ENCODE measurements at places on chromosomes 5 and 9.

DNA sequence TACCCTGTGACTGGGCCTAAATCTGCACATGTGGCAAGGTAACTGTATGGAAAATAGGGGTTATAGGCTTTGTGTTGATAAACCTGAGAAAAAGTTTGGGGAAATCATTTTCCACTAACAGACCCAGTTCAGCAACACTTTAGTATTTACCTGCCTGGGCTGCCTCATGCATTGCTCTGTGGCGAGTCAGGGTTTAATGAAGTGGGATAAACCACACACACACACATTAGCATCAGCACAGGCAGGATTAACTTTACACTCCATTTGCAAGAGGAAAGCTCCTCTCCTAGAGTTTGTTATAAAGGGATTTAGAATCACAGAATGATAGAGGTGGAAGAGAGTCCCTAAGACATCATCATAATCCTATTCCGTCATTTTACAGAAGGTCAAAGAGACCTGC, 20.0 kb upstream of the ZCCHC7 start:
- no peak for DNase-seq

DNA sequence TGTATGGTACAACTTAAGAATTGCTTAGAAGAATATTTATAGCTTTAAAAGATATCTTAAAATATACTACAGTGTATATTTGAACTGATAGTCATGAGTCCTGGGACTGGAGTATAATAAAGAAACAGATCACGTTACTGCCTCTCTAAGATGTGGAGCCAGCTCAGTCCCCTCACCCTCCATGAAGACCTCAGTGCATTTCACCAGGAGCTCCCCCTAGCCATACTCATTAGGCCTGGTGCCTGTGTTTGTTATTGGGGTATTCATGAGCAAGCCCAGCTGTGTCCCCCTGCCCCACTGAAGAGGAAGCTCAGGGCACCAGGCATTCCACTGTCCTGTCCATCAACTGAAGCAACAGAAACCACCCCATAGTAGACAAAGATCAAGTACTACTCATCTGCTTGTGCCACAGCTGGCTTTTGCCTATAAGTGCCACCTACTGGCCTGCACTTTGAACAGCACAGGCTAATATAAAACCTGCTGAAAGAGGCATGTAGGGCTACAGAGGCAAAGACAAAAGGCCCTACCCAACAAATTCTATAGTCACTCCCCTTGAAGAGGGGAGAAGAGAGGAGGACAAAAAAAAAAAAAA, 850.2 kb upstream of the NUDT12 start:
- peak; percentile 13 for DNase-seq

GRCh38 chr9:74975538-74975937, 22.8 kb upstream of the C9orf40 start:
- no peak for DNase-seq

DNA sequence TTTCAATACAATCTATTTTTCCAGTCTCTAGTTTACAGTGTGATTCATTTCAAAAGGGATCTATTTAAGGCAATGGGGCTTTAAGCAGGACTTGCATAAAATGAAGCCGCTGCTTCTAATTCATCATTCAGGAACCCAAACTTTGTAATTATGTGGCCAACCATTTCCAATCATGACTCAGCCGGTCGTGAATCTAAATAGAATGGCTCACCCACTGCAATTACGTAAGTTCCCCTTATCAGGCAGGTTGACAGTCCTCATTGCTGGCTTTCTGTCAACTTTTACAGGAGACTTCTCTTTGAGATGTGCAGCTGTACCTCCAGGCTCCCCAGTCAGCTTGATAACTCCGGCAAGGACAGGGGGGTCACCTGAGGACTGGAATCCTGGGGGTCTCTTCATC, 152.8 kb upstream of the DAP start:
- peak; percentile 7 for DNase-seq

GRCh38 chr5:119333421-119333851, 22.4 kb upstream of the TNFAIP8 start:
- no peak for DNase-seq

- no peak for DNase-seq
Measured at GRCh38 chr5:170655476-170655875, 128.0 kb upstream of the GABRP start.

GRCh38 chr9:91029650-91030361, 228.2 kb downstream of the SYK start:
- DNase-seq: no peak
